ENCODE measurements at places on chromosomes 3 and 15.
A peak's percentile ranks its signal among the peaks of the same experiment; 100 is the strongest.

DNA sequence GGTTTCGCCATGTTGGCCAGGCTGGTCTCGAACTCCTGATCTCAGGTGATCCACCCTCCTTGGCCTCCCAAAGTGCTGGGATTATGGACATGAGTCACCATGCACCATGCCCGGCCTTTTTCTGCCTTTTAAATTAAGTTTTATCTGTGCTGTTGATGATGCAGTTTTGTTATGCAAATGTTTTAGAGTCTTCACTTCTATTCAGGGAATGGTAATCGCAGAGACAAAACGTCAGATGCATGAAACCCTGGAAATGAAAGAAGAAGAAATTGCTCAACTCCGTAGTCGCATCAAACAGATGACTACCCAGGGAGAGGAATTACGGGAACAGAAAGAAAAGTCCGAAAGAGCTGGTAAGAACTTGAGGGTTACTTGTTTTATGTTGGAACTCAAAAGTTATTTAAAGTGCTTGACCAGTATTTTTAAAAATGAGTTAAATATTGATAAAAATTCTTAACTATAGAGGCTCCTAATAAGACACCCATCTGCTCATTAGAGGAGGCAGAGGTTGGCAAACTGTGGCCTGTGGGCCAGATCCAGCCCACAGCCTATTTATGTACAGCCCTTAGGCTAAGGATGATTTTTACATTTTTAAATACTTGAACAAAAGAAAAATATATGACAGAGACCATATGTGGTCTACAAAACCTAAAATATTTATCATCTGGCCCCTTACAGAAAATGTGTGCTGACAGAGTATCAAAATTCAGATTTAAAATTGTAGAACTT, 127.8 kb upstream of the LRRFIP2 start:
- no peak for DNase-seq

DNA sequence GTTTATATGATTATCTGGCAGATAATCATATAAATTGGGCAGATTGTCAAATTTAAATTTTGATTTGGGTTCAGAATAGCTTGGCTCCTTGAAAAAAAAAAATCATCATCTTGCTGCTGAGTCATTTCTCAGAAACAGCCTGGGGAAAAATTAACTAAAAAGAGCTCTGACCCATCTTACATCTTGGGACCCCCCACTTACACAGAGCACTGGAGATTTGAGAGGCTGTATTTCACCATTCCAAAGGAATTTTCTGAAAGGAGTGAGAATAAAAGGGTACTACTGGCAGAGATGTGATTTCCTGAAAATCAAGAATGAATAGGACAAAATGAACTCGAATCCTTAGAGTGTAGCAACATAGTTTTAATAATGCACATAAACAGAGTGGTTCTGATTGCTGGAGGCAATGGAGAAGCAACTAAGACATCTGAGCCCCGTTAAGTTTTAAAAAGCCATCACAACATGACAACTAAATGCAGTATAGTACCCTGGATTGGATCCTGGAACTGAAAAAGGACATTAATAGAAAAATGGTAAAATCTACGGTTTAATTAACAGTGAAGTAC, 97.5 kb downstream of the RFTN1 start:
- DNase-seq, result no peak

GRCh38 chr3:101182734-101183133, 137.6 kb downstream of the IMPG2 start:
- peak; percentile 40 for DNase-seq

DNA sequence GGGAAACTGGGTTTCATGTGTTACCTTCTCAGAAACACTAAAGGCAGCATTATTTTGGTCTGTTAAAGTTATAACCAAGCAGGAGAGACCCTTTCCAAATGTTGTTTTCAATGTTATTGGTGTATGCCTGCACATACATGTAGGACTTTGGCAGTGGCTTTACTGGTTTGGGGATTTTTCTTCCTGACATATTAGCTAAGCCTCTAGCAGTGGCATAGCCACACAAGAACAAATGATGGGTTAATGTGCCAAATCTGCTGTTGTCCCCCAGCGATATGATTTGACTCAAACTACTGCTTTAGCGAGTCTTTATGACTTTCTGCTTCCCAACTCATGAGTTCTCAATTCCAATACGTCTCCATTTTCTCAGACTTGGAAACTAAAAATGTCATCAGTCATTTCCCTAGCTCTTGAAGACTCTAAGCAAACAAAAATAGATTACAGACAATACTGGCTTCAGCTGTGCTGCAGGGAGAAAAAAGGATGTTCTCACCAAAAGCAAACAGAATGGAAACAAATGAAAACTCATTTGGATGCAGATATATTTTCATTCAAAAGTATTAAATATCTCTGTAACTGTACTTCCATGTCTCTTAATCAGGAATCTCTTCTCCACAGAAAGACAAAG, 29.6 kb downstream of the TPM1 start:
- no peak for DNase-seq

- peak; percentile 44 for DNase-seq
Measured at GRCh38 chr3:38907426-38907825, 91.4 kb upstream of the SCN10A start.

DNA sequence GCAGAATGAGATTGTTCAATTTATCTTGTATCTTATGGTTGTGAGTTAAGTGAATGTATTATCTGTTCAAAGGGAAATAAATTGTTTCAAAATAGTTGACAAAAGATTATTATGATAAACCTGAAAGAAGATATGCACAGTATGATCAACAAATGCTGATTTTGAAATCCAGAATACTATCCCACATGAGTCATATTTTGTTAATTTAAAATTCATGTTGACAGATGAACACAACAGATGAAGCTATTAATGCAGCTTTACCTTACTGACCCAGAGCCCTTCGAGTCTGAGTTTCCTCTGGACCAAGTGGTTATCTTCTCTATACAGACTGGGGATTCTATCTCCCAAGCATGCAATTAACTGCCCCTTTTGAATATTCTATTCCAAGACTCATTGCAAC, 482.8 kb downstream of the FGF12 start:
- DNase-seq, result no peak

GRCh38 chr3:52204337-52205073, 6.5 kb downstream of the ALAS1 start:
- DNase-seq, result no peak

DNA sequence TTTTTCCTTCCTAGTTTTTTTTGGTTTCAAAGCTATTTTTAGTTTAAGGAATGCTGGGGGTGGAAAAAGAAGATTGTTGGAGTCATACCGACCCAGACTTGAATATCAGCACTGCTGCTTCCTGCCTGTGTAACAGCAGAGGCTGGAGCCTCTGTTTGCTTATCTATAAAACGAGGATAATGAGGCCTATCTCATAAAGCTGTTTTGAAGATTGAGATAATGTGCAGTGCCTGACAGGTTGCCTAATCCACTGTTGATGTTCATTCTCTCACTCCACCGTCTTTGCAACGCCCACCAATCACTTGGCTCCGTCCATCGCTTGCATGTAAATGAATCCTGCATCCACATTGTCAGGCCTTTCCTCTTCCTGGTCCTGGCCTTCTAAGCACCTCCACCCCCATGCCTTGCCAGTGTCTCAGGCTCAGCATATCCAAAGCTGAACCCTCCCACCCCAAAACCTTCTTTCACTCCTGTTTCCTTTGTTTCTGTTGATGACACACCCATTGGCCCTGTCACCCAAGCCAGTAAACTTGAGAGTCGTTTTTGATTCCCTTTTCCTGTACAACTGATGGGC, 94.9 kb downstream of the MEX3B start:
- DNase-seq, result peak; percentile 63

DNA sequence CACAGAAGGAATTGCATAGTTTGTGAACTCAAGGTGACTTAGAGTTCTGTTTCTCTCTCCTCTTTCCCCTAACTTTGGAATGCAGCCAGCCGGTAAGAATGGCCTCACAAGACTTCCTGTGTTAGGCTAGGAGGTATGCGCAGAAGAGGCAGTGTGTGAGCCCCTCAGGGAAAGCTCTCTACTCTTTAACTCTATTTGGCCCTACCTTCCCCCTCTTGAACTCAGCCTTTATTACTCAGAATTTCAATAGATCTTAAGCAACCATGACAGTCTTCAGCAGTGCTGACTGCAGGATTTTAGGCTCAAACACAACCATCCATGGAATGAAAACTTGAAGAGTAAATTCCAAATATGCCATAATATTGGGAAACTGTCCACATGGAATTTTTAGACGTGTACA, 209.5 kb downstream of the DTWD1 start:
- DNase-seq, result no peak

DNA sequence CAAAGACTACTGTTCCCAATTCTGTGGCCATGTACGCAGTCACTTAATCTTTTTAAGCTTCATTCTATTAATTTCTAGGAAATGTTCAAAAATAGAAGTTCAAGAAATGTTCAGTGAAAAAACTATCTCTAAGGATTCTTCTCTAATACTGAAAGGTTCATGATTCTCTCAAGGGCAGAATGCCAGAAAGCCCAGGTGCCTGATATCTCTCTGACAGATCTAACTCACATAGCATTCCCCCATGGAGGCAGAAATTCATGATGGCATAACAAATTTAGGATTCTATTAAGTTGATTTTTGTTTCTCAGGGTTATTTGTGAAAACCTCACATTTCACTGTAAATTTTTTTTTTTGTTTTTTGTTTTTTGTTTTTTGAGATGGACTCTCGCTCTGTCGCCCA, 17.5 kb downstream of the CHRM5 start:
- DNase-seq, result peak; percentile 24

Measured in brain microvascular endothelial cell (primary cell).